ENCODE measurements at places on chromosomes 1 and 21.

DNA sequence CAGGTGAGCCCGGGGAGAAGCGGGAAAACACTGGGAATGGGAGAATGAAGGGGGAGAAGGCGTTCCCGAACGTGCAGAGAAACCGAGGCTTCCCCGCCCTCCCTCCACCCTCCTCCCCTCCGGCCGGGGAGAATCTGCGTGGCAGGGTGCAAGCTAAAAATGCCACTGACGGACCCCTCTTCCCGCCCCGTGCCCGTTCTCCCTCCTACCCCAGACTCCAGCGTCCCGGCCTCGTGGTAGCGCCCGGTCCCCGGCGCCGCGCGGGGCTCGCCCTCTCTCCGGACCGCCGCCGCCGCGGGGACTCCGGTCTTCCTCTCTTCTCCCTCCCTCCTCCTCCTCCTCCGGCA lies 81.6 kb upstream of the AK4 start:
- DNase-seq, result no peak

DNA sequence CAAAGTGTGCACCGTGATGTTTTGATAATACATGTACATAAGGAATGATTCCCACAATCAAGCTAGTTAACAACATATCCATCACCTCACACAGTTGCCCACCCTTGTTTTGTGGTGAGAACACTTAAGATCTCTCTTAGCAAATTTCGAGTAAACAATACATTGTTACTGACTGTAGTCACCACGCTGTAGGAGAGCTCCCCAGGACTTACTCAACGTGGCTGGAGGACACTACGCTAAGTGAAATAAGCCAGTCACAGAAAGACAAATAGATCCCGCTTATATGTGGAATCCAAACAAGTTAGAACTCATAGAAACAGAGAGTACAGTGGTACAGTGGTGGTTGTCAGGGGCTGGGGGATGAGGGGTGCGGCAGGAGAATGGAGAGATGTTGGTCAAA lies 24.8 kb downstream of the GPR137B start:
- DNase-seq, result no peak

- DNase-seq, result no peak
These were observed 122.1 kb downstream of the EDEM3 start for GRCh38 chr1:184632415-184633175.

GRCh38 chr1:173195596-173196088 lies 11.5 kb downstream of the TNFSF4 start:
- DNase-seq, result no peak

DNA sequence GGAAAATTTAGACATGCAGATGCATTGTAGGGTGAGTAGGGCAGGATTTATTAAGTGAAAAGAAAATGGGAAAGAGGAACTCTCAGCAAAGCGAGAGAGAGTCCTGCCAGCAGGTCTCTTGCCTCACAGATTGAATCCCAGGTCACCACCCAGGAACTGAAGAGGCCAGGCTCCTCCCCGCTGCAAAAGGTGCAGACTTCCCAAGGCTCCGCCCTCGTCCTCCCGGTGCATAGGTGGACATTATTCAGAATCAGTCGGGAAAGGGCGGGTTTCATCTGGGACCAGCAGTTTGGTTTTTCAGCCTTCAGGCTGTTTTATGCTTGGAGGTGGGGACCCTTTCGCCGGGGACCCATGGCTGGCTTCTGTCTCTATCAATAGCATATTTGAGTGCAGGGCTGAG lies 41.6 kb upstream of the APP start:
- no peak for DNase-seq

DNA sequence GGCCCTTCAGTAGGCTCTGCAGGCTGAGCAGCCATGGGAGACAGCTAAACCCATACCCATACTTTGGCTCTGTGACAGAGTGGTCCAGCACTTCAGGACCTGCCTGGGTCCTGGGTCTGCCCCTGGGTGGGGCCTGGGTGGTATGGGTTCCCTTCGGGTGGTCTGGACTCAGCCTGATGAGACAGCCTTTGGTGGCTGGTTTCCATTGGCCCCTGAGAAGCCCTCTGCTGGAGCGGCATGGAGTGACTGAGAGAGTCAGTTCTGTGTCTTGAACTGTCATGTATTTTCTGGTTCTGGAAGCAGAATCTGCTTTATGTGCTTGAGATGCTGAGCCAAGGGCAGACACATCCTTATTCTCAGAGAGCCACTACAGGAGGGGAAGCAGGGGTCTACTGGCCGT lies 31.3 kb upstream of the KCNA2 start:
- no peak for DNase-seq

- DNase-seq, result no peak
These were observed 11.9 kb downstream of the NIPAL3 start for GRCh38 chr1:24427545-24427862.

GRCh38 chr21:36188081-36188681 lies 31.6 kb downstream of the DOP1B start:
- no peak for DNase-seq

GRCh38 chr1:47495176-47495713 lies 57.4 kb downstream of the FOXD2 start:
- DNase-seq, result no peak

- DNase-seq, result peak; percentile 84
These were observed at the start of gene TEKT2 for GRCh38 chr1:36083635-36084496. Gene TEKT2, plus strand, starts transcription at chr1:36084094. Its CDS starts 828 bp downstream, at chr1:36084922.

- DNase-seq, result no peak
These were observed 444.1 kb downstream of the PLPP3 start for GRCh38 chr1:56135069-56135863.

DNA sequence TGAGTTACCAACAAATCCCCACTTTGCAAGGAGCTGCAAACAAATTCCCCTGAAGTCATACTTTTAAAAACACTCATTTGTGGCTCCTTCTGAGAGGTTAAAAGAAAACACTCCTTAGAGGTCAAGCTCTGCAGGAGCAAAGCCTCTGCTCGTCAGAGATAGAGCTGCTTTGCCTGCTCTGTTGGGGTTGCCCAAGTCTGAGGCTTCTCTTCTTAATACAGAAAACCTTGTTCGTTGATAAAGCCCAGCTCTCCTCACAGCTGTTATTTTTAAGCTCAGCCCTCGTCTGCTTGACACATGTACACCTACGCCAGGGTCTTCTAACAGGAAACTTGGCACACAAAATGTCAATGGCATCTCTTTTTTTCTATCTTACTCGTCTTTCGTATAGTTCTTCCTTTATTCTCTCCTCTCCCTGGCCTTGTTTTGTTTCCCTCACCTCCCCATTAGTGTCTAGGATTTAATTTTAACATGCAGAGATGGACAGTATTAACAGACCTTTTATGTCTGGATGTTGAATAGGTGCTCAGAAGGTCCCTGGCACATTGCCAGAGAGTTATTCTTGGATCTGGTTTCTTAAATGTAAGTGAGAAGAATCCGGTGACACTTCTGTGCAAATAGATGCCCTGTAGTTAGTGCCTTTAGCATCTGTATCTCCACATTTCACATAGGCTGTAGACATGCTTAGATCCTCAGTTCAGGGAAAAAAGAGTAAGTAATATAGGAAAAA lies 86.0 kb downstream of the LRRC53 start:
- DNase-seq, result no peak

GRCh38 chr1:197799271-197799670 lies 24.0 kb upstream of the DENND1B start:
- no peak for DNase-seq

GRCh38 chr1:42195841-42196240 lies 31.3 kb upstream of the GUCA2A start:
- DNase-seq, result no peak

- DNase-seq, result peak; percentile 60
These were observed 47.3 kb upstream of the FGGY start for GRCh38 chr1:59249396-59250137.

GRCh38 chr1:97190326-97190725 lies 468.7 kb downstream of the PTBP2 start:
- DNase-seq, result no peak

- DNase-seq, result peak; percentile 37
These were observed 36.3 kb downstream of the DMAP1 start for GRCh38 chr1:44249543-44249942.

DNA sequence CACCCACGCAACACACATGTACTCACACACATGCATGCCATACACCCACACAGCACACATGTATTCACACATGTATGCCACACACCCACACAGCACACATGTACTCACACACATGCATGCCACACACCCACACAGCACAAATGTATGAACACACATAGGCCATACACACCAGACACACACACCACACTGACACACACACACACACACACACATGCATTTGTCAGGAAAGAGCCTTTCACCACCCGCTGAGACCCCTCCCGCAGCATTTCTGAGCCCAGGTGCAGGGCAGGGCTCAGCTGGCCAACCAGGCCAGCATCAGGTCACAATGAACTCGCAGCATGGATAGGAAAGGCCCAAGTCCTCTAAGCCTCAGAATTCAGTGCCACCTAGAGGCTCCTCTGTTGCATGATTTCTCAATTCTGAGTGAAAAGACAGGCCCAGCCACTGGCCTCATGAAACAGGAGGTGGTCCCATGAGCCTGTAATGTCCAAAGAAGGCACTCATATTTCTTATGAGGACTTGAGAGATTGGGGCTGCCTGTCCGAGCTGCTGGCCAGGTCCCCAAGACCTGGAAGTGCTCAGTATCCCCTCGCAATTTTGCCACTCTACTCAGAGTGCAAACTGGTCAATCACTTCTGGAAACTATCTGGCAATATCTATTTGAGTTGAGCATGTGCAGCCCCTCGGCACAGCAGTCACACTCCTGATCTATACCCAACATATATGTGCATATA lies 57.3 kb downstream of the PSMG1 start:
- DNase-seq, result peak; percentile 66

DNA sequence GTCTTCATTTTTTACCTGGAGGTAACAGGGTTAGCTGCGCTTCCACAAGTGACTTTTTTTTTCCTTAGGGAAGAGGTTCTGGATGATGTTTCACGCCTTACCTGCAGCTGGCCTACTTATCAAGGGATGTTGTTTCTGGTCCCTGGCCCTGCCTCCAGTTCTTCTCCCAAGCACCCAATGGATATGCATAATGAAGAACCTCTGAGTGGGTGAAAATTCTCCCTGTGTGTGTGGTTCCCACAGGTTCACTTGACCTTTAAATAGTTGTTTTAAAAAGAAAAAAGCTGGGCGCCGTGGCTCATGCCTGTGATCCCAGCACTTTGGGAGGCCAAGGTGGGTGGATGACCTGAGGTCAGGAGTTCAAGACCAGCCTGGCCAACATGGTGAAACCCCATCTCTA lies 31.8 kb upstream of the DPT start:
- no peak for DNase-seq

DNA sequence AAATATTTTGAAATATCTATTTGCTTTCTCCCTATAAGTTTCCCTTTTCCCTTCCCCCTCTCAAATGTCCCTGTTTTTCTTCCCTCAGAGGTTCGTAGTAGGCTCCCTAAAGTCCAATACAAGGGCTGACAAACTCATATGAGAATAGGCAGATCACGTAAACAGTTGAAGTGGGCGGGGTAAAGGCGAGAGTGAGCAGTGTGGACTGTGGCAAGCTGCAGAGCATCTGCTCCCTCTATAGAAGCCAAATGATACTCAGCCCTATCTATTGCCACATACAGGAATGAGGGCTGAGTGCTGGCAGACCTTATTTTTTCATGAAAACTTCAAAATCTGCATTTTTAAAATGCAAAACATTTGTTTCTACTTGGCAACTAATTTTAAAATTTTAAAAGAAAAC lies 26.3 kb downstream of the PRDX6 start:
- DNase-seq, result no peak

DNA sequence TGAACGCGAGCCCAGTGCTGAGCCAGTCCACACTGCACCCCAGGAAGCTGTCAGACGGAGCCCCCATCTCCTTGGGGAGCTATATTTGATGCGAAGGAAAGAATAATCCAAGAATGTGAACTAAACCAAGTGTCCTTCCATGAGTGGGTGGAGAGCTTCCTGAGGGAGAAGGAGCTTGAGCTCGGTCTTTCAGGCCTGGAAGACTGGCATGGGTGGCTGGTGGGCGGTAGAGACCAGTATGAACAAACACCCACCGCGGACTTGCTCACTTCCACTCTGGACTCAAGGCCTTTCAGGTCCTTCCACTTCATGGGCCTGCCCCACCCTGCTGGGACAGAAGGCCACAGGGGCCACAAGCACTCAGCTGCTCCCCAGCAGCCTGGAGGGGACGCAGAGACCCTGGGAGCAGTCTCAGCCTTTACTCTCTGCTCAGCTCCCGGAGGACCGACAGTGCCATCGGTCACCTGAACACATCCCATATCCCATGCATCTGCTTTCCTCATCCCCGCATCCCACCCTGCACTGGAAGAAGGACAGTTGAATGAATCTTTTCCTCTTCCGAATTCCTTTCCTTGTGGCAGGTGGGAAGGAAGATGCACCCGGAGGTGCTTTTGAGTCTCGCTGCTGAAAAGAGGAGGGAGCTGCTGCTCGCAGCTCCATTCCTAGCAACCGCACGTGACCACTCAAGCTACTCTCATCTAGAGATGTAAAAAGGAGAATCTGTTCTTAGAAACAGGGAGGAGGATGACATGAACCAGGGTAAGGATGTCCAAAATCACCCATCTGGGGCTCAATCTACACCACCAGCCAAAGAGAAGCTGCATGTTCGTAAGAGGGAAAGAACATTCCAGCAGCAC lies 92.3 kb downstream of the PGBD5 start:
- no peak for DNase-seq

DNA sequence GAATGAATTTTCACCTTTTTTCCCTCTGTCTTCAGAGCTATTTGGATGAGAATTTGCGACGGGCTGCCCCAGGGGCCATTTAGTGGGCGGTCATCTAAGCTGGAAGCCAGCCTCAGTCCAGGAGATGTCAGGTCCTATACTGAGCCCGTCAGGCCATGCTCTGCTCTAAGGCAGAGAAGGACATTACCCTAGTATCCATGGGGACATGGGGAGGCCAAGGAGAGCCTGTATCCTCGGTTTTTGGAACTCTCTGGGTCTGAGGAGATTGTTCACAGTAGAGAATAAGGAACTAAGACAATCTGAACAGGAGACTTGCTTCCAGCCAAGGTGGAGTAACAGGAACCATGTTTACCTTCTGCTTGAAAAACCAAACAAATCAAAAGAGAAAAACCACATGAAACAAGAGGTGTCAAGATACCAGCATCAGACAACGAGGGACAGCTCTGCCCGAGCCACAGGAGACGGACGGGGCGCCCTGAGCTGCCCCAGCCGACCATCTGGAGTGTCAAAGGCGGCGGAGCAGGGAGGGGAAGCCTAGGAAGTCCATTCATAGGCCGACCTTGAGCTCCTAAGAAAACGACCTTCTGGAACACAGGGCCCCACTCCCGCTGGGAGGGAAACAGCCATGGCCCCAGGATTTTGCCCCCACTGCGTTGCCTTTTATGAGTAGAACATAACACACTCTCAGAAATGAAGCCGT lies 20.0 kb upstream of the ADARB1 start:
- DNase-seq, result no peak

- no peak for DNase-seq
These were observed 216.3 kb downstream of the RGS7 start for GRCh38 chr1:241140670-241141069.
